NCI-H1092 (cell line): ENCODE measurements at places on chromosomes 2 and 18.

- no peak for DNase-seq
Measured at GRCh38 chr2:76312236-76312635, 601.5 kb upstream of the GCFC2 start.

DNA sequence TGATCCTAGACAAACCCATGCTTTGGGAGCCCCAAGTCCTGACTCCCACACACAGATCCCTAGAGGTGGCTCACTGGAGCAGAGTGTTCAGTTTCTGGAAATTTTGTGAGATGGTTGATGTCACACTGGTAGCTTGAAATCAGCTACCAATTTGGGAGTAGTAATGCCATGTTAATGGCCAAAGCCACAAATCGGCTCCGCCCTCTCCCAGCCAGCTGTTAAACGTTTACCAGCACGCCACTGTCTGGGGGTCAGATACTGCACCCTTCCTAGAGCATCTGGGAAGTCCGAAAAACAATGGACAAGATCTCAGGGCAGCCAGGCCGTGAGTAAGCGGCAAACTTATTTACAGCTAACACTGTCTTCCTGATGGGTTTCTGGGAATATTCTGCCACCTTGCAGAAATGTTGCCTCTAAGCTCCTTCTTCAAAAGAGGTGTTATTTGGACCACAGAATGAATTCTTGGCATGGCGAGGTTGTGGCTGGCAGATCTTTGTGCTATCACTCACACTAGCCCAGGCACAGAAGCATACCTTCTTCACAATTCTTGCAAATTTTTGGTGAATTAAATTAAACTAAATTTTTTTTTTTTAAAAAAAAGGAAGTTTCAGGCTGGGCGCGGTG lies 60.2 kb upstream of the FZD7 start:
- no peak for DNase-seq

DNA sequence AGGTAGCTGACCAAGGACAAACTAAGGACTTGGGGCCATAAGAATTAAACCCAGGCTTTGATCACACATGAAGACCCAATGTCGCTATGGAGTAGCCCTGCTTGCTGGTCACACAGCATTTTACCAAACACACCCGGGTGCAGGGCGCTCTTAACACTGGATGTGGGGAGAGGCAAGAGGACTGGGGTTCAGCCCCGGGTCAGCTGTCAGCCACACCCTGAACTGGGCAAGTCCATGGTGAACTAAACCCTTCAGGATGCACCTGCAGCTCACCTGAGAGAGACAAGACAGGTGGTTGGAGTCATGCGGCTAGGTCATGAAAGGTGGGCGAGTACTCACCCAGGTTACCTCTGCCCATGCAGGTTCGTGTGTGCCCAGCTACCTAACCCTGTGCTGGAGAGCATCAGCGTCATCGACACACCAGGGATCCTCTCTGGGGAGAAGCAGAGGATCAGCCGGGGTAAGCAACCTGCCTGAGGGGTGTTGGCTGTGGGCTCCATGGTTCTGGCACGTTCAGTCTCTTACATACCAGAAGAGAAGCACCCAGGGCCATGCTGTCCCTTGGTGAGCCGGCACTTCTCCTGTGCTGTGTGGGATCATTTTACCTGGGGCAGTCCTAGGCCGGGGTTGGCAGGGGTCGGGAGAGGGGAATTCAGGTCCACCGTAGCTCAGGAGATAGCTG lies 15.2 kb downstream of the EHD3 start:
- DNase-seq: no peak

GRCh38 chr2:2762913-2763312 lies 431.8 kb upstream of the MYT1L start:
- no peak for DNase-seq

DNA sequence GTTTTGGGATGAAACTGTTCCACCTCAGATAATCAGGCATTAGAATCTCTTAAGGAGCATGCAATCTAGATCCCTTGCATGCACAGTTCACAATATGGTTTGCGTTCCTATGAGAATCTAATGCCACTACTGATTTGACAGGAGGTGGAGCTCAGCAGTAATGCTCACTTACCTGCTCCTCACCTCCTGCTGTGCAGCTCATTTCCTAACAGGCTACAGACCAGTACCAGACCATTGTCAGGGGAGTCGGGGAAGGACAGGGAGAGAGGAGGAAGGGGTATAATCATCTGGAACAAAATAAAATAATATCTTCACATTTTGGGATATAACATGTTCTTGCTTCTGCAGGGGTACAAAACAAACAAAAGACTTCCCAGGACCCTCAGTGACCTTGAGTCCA lies 532.0 kb upstream of the FSHR start:
- DNase-seq: no peak

DNA sequence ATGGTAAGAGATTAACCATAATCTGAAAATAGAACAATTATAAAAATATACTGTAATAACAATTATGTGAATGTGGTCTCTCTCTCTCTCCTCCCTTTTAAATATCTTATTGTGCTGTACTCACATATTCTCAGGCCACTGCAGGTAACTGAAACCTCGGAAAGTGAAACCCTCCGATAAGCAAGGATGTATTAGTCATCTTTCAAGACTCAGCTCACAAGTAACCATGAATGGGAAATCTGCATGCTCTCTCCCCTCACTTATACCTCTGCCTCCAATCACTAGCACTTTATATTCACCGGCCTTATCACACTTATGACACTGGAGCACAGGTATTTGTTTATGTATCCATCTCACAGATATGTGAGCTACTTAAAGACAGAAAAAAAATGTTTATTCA lies 139.7 kb downstream of the LRP2 start:
- DNase-seq: no peak

- no peak for DNase-seq
Measured at GRCh38 chr2:39603436-39603835, 62.3 kb upstream of the TMEM178A start.

- no peak for DNase-seq
Measured at GRCh38 chr18:35042389-35043071, 1.3 kb downstream of the MAPRE2 start.

- DNase-seq: no peak
Measured at GRCh38 chr2:64440843-64441242, 13.1 kb upstream of the LGALSL start.

DNA sequence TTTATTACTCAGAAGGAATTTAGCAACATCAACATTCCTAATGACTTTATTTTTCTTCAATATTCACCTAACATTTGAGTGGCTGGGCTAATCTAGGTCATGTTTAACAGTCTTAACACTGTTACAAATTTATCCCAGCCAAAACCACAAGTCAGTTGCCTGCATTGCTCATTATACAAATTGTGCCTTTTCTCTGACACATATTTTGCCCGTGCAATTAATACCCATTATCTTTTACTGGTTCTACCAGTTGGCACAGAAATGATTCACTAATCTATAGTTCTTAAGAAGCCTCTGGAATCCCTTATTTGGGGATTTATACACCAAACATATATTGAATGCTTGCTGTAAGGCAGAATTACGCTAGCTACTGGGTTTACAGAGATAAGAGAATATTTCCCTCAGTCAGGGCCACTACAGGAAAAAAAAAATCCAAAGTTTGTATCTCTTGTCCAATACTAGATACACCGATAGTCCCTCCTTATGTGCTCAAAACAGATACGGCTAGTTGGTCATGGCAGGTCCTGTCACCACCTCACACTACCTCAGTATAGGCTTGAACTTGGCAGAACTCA lies 46.3 kb downstream of the ZCCHC2 start:
- DNase-seq: no peak

DNA sequence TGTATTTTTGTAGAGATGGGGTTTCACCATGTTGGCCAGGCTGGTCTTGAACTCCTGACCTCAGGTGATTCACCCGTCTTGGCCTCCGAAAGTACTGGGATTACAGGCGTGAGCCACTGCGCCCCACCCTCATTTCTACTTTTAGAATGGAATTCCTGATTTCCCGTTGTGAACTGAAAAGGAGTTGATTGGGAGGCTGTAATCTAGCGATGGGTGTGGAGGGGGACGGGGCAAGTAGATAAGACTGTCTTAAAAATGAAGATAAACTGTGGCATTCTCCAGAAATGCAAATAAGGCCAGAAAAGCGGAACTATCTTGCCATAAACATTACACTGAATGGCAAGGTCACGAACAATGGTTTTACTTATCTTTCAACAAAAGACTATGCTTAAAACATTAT lies 135.4 kb downstream of the TRIB2 start:
- no peak for DNase-seq

GRCh38 chr2:230793572-230794359 lies 71.0 kb upstream of the ITM2C start:
- no peak for DNase-seq

- DNase-seq: no peak
Measured at GRCh38 chr2:68512966-68513365, 45.6 kb downstream of the APLF start.

- no peak for DNase-seq
Measured at GRCh38 chr2:65017335-65017734, 28.1 kb downstream of the SLC1A4 start.

DNA sequence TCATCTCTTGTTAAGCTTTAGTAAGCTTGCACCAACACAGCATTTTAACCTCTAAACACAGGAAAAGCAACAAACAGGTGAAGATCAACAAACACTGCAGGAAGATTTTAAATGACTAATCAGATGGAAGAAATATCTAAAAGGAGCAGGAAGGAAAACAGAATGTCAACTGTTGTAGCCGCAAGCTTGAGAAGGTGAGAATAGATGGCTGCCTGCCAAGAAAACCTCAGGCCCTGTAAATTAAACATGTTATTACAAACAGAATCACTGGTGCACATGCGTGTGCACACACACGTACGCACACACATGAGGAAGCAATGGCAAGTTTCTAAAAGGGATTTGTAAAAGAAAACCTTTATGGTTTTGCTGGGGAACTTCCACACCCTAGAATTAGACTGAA lies 257.8 kb upstream of the GALNT5 start:
- no peak for DNase-seq

GRCh38 chr2:230738924-230739323 lies 26.3 kb downstream of the CAB39 start:
- no peak for DNase-seq

- no peak for DNase-seq
Measured at GRCh38 chr2:207616185-207616584, 9.0 kb downstream of the METTL21A start.

GRCh38 chr2:4964579-4964978 lies 727.6 kb upstream of the SOX11 start:
- no peak for DNase-seq
